Stimulated activated CD8-positive, alpha-beta memory T cell treated with anti-CD3 and anti-CD28 coated beads, Interleukin-15, amount 100 ng/mL, for 48 hours (primary cell): ENCODE measurements at places on chromosomes 16 and 17.
A peak's percentile ranks its signal among the peaks of the same experiment; 100 is the strongest.

- no peak for DNase-seq
Observed at GRCh38 chr16:72850853-72851252, 197.1 kb downstream of the ZFHX3 start.

DNA sequence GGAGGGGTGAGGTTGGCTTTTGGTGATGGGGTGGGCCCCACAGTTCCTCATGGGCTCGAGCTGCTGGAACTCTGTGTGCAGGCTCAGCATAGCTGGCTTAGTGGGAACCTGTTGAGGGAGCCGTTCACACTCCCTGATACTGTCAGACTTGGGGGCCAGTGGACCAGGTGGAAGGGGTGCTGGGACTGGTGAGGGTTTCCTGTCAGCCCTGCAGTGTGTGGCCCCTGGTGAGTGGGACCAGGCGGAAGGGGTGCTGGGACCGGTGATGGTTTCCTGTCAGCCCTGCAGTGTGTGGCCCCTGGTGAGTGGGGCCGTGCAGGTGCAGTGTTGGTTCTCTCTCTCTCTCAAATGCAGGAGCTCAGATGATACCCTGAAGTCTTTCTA, 45.1 kb upstream of the ZNF750 start:
- no peak for DNase-seq

- DNase-seq, result no peak
Observed at GRCh38 chr16:12484972-12485371, 318.7 kb downstream of the CPPED1 start.

- no peak for DNase-seq
Observed at GRCh38 chr17:58352596-58353388, 791 bp upstream of the SUPT4H1 start.

- DNase-seq, result peak; percentile 54
Observed at GRCh38 chr16:30535777-30536190, 1.1 kb upstream of the ZNF747 start.

DNA sequence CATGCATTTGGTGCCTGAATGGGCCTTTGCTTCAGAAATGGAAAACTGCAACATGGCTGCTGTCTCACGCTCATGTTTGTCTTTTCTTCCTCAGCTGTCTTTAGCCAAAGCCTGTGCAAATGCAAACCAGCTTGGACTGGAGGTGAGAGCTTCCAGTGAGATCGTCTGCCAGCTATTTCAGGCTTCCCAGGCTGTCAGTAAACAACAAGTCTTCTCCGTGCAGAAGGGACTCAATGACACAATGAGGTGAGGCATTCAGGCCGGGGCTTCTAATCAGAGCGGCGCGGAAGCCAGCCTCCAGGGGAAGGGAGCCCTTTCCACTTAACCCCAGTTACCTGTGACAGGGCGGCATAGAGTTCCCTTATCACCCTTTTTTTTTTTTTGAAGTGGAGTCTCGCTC, 14.3 kb downstream of the CCNF start:
- DNase-seq, result no peak

DNA sequence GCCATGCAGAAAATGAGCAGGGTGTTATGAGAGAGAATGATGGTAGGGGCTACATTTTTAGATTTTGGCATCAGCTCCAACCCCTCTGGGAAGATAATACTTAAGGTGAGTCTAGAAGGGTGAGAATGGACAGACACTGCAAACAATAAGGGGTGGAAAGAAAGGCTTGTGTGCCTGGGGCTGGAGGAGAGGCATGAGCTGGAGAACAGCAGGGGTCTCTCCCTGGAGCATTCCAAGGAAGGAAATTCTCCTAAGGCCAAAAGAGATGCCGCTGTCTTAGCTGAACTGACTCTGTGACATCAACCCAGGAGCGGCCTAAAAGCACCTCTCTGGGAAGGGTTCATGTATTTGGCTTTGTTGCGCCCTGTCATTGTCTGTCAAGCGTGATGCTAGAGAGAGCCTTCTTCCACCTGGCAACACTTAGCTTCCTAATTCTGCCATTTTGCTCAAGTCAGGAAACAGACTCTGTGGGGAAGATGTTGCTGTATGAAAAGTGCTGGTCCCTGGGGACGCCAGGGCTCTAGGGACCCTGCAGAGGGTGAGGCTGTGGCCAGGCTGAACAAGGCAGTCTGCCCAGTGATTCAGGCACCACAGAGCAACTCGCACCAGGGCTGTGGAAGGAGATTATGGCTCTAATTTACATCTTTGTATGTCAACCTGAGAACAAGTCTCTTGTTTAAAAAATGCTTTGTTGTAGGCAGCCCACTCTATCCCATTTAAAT, 225.7 kb downstream of the CBLN1 start:
- DNase-seq, result no peak

DNA sequence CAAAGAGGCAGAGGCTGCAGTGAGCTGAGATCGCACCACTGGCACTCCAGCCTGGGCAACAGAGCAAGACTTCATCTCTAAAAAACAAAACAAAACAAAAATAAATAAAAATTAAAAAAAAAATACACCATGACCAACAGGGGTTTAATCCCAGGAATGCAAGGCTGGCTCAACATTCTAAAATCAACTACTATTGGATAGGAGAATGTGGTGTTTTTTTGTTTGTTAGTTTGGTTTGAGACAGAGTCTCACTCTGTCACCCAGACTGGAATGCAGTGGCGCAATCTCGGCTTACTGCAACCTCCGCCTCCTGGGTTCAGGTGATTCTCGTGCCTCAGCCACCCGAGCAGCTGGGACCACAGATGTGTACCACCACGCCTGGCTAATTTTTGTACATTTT, 19.9 kb downstream of the GFOD2 start:
- no peak for DNase-seq

DNA sequence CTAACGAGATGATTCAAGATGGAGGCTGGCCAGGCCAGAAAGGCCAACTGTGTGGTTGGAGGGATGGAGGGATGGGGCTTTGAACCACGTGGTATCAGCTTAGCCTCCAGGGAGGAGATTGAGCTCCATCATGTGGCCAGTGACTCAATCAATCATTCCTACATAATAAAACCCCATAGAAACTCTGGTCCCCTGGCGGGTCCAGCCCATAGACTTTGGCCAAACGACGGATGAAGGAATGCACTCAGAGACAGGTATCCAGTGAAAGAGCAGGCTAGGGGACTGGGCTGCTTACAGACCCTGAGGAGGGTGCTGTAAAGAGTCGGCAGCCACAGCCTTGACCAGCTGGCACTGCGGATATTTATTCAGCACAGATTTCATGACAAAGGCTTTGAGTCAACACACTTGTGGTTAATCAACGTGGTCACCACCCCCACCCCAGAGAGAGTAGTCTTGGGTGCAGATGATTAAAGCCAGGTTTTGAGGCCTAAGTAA, 308.7 kb upstream of the TNRC6C start:
- no peak for DNase-seq

DNA sequence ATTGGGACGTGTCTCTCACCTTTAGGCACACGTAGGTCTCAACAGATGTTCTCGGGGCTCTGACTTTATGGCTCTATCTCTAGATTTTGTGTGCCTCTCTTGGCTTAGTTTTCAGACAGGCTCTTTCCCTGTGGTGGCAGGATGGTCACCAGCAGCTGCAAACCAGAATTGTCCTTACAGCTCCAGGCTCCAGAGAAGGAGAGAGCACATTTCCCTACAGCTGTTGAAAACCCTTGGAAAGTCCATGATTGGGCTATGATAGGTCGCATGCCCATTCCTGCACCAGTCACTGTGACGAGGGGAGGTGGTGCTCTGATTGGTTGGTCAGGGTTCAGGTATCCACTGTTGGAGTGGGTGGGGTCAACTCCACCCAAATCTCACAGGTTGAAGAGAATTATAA, 41.5 kb downstream of the SHISA9 start:
- no peak for DNase-seq

DNA sequence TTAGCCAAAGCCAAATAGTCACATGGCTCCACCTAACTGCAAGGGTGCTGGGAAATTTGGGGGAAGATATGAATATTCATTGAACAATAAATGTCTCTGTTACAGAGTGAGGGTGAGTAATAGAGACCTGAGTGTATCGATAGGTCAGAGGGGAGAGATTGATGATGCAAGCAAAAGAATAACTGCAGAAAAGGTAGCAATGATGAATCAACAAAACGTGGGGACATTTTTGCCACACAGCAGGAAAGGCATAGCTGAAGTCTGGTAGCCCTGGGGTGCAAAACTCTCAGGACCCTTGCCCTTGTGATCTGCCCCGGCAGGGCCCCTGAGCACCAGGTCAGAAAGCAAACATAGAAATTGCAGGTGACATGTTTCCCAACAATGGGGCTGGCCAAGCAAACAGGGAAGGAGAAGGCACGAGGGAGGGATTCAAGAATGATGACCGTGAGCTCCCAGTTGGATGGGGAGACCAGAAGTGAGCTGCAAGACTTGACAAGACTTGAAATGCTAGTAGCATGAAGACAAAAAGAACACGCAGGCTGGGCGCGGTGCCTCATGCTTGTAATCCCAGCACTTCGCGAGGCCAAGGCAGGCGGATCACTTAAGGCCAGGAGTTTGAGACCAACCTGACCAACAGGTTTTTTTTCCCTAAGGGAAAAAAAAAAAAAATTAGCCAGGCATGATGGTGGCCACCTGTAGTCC, 12.7 kb upstream of the HERPUD1 start:
- no peak for DNase-seq

DNA sequence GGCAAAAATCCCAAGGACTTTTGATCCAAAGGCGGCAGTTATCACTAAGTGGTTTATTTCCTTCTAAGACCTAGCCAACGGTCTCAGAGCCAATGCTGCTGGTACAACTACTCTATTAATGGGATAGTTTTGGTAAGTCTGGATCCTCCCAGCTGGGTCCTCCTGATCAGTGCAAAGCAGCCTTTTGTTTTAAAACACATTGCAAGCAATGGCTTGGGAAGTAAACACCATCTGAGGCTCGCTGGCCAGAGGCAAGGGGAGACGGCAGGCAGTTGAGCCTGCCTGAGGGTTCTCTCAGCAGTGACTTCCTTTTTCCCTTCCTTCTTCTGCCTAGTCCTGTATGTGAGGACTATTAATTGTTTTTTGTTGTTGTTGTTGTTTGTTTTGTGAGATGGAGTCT, 1.6 kb upstream of the SLC5A10 start:
- DNase-seq, result no peak

GRCh38 chr16:55083052-55083451, 152.4 kb downstream of the IRX5 start:
- DNase-seq, result no peak

- no peak for DNase-seq
Observed at GRCh38 chr16:11547118-11547916, 39.4 kb downstream of the LITAF start.

GRCh38 chr17:51351890-51352289, 91.5 kb downstream of the UTP18 start:
- no peak for DNase-seq

GRCh38 chr16:31214708-31215286, 878 bp downstream of the TRIM72 start:
- DNase-seq, result no peak

- DNase-seq, result peak; percentile 63
Observed at GRCh38 chr17:49952209-49952911, 16.6 kb upstream of the DLX4 start.

DNA sequence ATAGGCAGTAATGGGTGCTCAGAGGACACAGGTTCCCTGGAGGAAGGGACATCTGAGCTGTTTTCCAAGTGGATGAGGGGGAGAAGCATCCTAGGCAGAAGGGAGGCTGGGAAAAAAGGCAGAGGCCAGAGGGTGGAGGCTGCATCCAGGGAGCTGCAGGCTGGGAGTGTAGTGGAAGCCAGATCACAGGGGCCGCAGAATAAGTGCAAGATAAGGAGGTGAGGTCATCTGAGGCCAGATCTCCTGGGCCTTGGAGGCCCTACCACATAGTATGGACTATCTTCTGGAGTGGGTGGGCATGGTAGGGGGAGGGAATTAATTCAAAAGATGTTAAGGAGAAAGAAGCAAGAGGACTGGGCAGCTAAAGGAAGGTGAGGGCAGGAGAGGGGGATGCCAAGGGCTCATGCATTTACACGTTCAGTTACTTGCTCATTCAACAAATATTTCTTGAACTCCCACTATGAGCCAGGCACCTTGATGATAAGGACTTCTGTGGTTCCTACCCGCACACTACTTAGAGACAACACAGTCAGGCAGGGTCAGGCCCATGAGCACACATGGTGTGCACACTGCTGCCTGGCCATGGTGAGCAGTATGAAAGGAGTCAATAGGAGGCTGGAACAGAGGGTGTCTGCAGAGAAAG, 2.4 kb upstream of the RIPOR1 start:
- DNase-seq, result no peak

DNA sequence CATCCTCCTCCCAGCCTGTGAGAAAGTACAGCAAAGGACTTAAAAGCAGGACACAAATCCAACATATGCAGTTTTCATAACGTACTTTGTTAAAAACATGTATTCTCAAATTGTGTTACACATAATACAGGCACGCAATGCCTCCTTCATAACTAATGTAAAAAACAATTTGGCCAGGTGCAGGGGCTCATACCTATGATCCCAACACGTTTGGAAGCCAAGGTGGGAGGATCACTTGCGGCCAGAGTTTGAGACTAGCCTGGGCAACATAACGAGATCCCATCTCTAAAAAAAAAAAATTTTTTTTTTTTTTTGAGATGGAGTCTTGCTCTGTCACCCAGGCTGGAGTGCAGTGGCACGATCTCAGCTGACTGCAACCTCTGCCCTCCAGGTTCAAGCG, 20.4 kb downstream of the TEX2 start:
- no peak for DNase-seq

DNA sequence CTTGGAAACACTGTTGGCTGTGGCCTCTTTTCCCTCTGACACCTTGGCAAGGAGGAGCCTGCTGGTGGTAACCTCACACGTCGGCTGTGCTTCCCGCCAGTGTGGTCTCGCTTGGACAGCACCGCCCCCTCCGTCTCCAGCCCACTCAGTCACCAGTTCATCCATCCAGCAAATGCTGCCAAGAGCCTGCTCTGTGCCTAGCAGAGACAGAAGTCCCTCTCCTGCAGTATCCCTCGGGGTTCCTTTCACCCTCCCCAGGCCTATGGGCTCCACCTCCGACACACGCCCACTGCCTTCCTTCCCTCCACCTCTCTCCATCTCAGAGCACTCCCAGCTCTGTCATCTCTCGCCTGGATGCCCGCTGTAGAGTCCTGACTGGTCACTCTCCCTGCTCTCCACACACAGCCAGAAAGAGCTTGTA, 12.3 kb downstream of the CACNG4 start:
- DNase-seq, result no peak

- DNase-seq, result no peak
Observed at GRCh38 chr16:25000683-25001082, 14.5 kb downstream of the ARHGAP17 start.

GRCh38 chr17:21376081-21376758, at the start of gene KCNJ12:
Gene KCNJ12 (plus strand): TSS chr17:21376357. CDS start chr17:21415343, 38,986 bp downstream.
- no peak for DNase-seq

DNA sequence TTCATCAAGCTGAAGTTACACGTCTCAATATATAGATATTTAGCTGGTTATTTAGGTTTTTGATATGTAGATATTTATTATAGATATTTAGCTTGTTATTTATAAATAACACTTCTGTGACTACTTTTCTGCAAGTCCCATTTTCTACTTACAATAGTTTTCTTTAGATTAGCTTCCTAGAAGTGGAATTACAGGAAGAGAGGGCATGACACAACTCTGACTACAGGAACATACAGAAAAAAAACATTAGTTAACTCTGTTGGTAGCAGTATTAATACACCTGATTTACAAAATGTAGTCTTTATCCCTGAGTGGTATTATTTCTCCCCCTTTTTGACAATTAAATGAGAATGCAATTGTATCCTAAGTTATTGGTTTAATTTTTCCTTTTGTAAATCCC, 21.2 kb upstream of the CCL1 start:
- no peak for DNase-seq

GRCh38 chr17:80220736-80221215, 549 bp downstream of the SLC26A11 start:
- no peak for DNase-seq

- DNase-seq, result no peak
Observed at GRCh38 chr16:78494105-78494504, 394.7 kb downstream of the WWOX start.

GRCh38 chr17:9240659-9241370, 219.5 kb downstream of the NTN1 start:
- no peak for DNase-seq
